ENCODE measurements at places on chromosomes 16 and 17.

GRCh38 chr17:22694362-22695227 is 1002.3 kb downstream of the KCNJ18 start:
- H3K27me3 ChIP-seq, result no peaks in the 10 kb centered on the region
- H3K27ac ChIP-seq, result no peak overlapping the region
- H3K4me1 ChIP-seq, result no peaks in the 10 kb centered on the region
- no peaks in the 10 kb centered on the region for H3K36me3 ChIP-seq
- H3K4me3 ChIP-seq, result no peak overlapping the region

GRCh38 chr17:72139212-72139611 is 18.4 kb downstream of the SOX9 start:
- no peak overlapping the region for H3K27ac ChIP-seq
- H3K4me3 ChIP-seq, result no peak overlapping the region
- DNase-seq, result no peak

GRCh38 chr16:49490321-49490705 is 116.7 kb downstream of the C16orf78 start:
- peak; percentile 21 for DNase-seq
- no peaks in the 10 kb centered on the region for H3K4me1 ChIP-seq
- H3K27me3 ChIP-seq, result peaks cover 2% of the 10 kb centered on the region
- no peak overlapping the region for H3K27ac ChIP-seq

GRCh38 chr16:54405478-54405877 is 118.9 kb upstream of the IRX3 start:
- no peaks in the 10 kb centered on the region for H3K36me3 ChIP-seq
- no peak overlapping the region for H3K27ac ChIP-seq
- no peak overlapping the region for H3K4me3 ChIP-seq
- no peaks in the 10 kb centered on the region for H3K4me1 ChIP-seq
- no peaks in the 10 kb centered on the region for H3K27me3 ChIP-seq

GRCh38 chr16:8374586-8375231 is 215.6 kb downstream of the TMEM114 start:
- H3K4me3 ChIP-seq, result no peak overlapping the region
- no peaks in the 10 kb centered on the region for H3K4me1 ChIP-seq
- DNase-seq, result no peak
- H3K27me3 ChIP-seq, result no peaks in the 10 kb centered on the region
- H3K36me3 ChIP-seq, result no peaks in the 10 kb centered on the region
- no peak overlapping the region for H3K27ac ChIP-seq

DNA sequence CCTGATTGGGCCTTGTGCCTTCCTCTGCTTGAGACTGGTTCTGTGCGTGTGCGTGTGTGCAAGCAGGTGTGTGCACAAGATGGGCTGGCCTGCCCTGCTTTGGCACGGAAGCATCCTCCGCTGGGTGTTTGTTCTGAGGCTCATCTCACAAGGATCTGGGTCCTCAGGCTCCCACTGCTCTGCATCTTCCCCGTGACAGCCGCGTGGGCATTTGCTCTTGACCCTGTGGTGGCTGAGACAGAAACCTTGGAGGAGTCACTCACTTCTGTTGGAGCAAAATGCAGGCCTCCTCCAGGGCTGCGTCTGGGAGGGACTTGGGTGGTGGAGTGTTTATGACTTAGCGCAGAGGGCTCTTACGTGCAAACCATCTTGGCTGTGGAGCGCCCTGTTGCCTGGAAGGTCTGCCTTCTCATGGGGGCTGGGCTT is 119.2 kb downstream of the RPTOR start:
- no peaks in the 10 kb centered on the region for H3K27me3 ChIP-seq
- peak overlapping the region; percentile 11 for H3K4me3 ChIP-seq
- H3K4me1 ChIP-seq, result peaks cover 75% of the 10 kb centered on the region
- H3K36me3 ChIP-seq, result peaks cover 26% of the 10 kb centered on the region
- peak; percentile 53 for DNase-seq

DNA sequence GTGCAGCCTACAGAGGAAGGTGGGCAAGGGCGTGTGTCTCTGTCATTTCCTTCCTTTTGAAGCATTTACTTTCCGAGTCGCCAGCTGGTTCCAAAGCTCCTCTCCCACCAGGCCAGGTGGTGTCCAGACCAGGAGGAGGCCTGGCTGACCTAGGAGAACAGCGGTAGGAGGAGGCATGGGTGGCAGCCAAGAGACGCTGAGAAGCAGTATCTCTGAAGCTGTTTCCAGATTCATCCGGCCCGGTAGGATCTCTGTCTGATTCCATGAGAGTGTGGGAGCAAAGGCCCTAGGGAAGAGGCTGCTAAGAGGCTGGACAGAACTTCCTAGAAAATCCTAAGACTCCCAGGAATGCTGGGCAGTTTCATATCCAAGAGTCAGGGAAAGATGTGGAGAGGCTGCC is 20.3 kb downstream of the MEOX1 start:
- H3K4me3 ChIP-seq, result no peak overlapping the region
- H3K27me3 ChIP-seq, result peaks cover 17% of the 10 kb centered on the region
- DNase-seq, result no peak
- H3K4me1 ChIP-seq, result peaks cover 11% of the 10 kb centered on the region
- H3K36me3 ChIP-seq, result no peaks in the 10 kb centered on the region
- no peak overlapping the region for H3K27ac ChIP-seq

- no peak for DNase-seq
- H3K4me3 ChIP-seq, result no peak overlapping the region
Measured at GRCh38 chr17:19460700-19461099, 49.7 kb downstream of the RNF112 start.

DNA sequence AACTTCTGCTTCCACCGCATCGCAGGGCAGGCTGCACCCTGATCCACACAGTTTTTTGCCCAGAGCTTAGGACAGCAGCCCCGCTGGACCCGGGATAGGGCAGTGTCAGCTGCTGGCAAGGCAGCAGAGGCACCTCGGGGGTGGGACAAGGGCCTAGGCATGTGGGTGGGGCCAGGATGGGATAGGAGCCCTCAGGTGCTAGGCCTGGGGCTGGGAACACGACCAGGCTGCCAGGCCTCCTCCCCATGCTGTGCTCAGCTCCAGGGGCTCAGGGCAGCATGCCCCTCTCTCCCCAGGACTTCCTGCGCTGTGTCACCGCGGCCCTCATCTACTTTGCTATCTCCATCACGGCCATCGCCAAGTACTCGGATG is 4.6 kb downstream of the CMTM3 start:
- peak overlapping the region; percentile 81 for H3K27ac ChIP-seq
- no peak for DNase-seq
- no peak overlapping the region for H3K4me3 ChIP-seq
- H3K36me3 ChIP-seq, result peaks cover 71% of the 10 kb centered on the region
- peaks cover 31% of the 10 kb centered on the region for H3K4me1 ChIP-seq
- no peaks in the 10 kb centered on the region for H3K27me3 ChIP-seq

DNA sequence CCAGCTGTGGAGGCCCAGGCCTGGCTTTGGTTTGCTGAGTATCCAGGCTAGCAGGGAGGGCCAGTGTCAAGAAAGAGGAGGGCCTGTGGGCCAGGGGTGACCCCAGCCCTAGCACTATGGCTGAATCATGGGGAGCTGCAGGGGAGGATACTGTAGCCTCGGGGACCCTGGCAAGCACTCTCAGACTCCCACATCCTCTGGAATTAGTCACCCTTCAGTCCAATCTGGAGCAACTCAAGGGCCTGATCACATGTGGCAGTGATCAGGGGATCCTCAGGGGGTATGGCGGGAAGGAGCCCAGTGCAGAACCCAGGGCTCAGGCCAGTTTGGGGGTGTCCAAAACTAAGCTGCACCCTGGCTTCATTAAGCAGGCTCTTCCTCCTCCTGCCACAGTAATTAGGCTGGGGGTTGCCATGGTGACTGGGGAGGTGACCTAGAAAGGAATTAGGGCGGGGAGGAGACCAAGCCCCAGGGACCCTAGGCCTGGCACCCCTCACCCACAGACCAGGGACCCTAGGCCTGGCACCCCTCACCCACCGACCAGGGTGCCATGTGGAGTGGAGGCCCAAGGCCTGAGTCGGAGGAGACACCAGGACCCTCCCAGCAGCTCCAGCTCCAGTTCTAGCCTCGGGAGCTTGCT is 5.8 kb downstream of the NLGN2 start:
- no peak overlapping the region for H3K27ac ChIP-seq
- no peak for DNase-seq
- H3K36me3 ChIP-seq, result no peaks in the 10 kb centered on the region
- H3K27me3 ChIP-seq, result no peaks in the 10 kb centered on the region
- peaks cover 3% of the 10 kb centered on the region for H3K4me1 ChIP-seq
- H3K4me3 ChIP-seq, result no peak overlapping the region

DNA sequence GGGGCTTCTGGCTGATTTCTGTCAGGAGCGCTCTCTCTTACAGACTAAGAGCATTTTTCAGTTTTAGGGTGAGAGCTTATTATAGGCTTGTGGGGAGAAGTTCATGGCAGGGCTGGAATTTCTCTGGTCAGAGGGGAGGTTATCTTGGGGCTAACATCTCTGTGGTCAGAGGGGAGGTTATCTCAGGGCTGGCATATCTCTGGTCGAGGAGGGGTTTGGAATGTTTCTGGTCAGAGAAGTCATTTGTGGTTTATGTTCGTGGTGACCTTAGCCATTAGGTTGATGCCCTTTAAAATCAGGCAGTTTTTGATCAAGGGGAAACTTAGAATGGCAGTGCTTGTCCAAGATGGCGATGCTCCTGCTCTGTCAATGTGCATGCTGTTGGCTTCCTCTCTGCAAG is 10.8 kb upstream of the USP31 start:
- DNase-seq, result no peak
- peaks cover 8% of the 10 kb centered on the region for H3K4me1 ChIP-seq
- H3K27me3 ChIP-seq, result peaks cover 46% of the 10 kb centered on the region

DNA sequence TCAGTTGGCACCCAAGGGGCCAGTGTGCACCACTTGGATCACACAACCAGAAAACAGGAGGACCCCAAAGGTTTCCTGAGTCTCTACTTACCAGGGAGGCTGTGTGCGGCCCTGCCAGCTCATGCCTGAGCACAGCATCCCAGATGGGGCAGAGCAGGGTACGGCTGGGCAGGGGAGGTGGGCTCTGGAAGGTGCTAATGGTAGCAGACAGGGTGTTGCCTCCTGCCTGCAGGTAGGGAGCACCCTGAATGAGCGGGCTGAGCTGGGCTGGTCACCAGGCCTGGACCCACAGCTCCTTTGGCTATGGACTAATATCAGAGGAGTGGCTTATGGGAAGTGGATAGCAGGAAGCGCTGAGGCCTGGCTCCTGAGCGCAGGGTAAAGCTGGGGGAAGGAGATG is 14.6 kb downstream of the RECQL5 start:
- H3K27me3 ChIP-seq, result no peaks in the 10 kb centered on the region
- H3K36me3 ChIP-seq, result peaks cover 66% of the 10 kb centered on the region
- H3K4me3 ChIP-seq, result no peak overlapping the region
- peaks cover 4% of the 10 kb centered on the region for H3K4me1 ChIP-seq

DNA sequence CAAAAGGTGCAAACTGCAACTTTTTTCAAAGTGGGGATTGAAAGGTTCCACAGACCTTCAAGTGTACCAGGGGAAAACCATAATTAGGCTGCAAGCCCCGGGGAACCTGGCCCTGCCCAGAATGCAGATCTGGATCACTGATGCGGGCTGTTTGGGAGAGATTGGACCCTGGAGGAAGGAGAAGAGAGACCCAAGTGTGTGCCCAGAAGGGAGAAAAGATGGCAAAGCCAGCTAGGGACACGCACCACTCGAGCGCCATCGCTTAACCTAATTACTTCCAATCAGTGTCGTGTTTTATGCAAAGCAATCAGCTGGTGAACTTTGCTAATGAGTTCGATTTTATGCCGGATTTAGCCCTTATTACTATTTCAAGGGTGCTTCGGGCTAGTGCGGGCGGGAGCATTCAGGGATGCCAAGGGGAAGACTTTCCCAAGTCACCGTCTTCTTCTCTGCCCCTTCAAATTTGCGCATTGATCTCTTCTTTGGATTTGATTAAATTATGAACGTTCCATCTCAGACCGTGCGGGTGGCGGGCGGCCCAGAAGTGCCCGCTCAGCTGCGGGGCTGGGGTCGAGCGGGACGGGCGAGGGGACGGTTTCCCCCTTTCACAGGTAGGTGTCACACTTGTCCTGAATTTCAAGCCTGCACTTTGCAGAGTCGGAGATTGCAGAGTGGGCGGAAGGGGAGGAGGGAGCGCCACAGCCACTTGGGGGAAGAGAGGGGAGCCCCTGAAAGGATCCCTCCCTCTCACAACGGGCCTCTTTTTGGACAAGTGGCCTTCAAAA is 4.0 kb downstream of the IRX5 start:
- H3K4me3 ChIP-seq, result no peak overlapping the region
- no peak overlapping the region for H3K27ac ChIP-seq
- no peaks in the 10 kb centered on the region for H3K36me3 ChIP-seq
- H3K4me1 ChIP-seq, result peaks cover 36% of the 10 kb centered on the region
